Nephron progenitor cell (in vitro differentiated cells): ENCODE measurements at places on chromosomes 16 and 17.

DNA sequence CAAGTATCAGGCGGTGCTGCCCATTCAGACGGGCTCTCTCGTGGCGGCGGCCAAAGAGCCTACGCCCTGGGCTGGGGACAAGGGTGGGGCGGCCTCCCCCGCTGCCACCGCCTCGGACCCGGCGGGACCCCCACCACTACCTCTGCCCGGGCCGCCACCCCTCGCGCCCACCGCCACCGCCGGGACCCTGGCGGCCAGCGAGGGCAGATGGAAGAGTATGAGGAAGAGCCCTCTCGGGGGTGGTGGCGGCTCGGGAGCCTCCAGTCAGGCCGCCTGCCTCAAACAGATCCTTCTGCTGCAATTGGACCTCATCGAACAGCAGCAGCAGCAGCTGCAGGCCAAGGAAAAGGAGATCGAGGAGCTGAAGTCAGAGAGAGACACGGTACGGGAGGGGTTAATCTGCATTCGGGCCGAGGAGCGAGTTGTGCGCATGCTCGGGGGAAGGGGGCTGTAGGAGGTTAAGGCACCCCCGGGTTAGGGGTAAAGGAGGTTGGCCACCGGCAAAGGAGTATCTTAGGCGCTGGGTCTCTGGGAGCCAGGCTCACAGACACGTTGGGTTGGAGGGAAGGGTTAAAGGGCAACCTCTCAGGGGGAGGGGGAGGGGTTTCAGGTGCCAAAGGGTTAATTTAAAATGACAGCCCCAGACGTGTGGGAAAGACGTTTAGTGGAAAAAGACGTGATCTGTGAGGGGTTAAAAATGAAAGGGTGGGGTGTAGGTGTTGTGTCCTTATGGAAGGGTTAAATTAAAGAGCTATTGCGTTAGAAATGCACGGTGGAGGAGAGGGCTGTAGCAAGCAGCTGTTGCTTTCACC lies 1.4 kb downstream of the MSL1 start:
- peak; percentile 75 for DNase-seq

GRCh38 chr17:39001703-39002637 lies 34.8 kb upstream of the FBXO47 start:
- no peak for DNase-seq

DNA sequence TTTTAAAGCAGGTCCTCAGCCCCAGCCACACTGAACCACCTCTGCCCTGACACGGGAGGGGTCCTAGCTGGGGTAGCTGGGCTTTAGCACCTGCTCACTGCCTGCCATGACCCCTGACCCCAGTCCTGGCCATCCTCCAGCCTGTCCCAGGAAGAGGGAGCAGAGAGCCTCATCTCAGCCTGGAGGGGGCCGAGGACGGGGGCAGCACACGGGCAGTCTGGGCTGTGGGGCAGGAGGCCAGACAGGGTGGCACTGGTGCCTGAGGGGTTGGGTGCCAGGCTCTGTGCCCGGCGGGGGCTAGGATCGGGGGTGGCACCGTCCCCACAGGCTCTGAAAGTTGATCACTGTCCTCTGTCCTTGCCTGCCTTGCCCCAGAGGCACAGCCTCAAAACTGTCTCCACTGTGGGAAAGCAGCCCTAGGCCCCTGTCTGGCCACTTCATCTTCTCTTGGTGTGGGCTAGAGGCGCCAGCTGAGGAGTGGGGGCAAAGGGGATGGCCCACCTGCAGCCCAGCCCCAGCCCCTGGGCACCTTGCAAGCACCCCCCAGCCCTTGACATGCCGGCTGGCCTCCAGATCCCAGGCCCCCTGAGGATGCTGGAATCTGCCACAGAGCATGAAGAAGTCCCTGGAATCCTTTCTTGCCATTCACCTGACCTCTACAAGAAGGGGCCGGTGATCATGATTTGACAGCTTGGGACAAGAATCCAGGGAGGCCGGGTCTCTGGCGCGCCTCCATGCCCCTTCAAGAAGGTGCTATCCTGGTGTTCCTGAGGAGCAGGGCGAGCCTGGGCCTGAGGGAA lies 15.7 kb downstream of the ENDOV start:
- no peak for DNase-seq

GRCh38 chr16:77910021-77910420 lies 112.3 kb upstream of the CLEC3A start:
- DNase-seq: no peak

DNA sequence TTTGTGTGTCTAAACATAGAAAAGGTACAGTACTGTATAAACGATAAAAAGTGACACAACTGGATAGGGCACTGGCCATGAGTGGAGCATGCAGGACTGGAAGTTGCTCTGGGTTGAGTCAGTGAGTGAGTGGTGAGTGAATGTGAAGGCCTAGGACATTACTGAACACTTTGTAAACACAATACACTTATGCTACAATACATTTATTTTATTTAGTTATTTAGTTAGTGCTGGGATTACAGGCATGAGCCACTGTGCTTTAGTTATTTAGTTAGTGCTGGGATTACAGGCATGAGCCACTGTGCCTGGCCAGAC lies 4.6 kb downstream of the CFAP20 start:
- DNase-seq: no peak

- DNase-seq: no peak
Measured at GRCh38 chr16:86798247-86799041, 220.1 kb downstream of the FOXL1 start.

DNA sequence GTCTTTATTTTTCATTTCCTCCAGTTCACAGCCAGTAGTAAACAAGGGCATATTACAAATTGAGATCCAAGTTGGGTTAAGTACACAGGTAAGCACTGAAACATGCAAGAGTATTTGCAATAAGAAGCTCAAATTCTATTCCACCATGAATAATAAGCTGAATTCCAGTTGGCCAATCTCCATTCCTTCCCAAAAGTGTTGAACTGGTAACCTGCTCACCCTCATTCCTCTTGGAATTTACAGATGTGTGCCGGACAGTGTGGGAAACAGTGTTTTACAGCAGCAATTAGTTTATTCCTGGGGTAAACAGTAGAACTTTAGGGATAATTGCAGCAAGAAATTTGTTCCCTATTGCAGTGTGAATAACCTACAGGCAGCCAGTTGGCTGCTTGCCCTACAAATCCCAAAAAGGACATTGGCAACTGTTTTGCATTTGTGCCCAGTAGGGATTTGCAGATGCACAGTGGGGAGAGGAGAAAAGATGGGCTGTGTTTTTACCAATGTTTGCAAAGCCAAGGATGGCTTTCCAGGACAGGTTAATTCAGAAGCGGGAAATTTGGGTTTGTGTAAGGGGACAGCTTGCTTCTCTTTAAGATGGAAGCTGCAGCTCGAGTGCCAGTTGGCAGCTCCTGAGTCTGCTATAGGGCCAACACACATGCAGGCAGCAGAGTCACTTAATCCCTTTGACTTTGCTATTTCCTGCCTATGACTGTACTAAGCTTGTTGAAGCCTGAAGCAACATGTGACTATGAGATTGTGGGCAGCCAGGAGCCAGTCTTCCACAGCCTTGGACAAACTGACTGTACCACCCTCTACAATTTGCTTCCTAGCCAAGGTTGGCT lies 318.9 kb downstream of the MAP2K6 start:
- DNase-seq: no peak

- DNase-seq: no peak
Measured at GRCh38 chr16:69712277-69712676, 14.1 kb downstream of the NQO1 start.
